ENCODE measurements at places on chromosomes 12 and 14. TPM values are rescaled to one million over a fixed set of nuclear protein-coding genes. Genes with fewer than 3 reads are reported as not detected.

DNA sequence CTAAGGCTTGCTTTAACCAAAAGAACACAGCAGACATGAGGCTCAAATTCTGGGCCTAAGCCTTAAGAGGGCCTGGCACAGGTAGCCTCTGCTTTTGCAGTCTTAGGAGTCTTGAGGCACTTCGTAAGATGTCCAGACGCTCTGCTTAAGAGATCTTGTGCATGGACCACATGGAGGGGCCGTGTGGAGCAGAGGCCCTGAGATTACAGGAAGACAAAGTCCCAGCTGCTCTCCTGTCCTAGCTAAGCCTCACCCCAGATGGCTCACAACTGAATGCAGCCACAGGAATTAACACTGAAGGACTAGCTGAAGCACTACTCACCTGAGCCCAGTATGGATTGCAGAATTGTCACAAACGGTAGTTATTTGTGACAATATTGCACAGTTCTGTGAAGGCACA lies 446.0 kb downstream of the PDZRN4 start:
- no peak for DNase-seq

DNA sequence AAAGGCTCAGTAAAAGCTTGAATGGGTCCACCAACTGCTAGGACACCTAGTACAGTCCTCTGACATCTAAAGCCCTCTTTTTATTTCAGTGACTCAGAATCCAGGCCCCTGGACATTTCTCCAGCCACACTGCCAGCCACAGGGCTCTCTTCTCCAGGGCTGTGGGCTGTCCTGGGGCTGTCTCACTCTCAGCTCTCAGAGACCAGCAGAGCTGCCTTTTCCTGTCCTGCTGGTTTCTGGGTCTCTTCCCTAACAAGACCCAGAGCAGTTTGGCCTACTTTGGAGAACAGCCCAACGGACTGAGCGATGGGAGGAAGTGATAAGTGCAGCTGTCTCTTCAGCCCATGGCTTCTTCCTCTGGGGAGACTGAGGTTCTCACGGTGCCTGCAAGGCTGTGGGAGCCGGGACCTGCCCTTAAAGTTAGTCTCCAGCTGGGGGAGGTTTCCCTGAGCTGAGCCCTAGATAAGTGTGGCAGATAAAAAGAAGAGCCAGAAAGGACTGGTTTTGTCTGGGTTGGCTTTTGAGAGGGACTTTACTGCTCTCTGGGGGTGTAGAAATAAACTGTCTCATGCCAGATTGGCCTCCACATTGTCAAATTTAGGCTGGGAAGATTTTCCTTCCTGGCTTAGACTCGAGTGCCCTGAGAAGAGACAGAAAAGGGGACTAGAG lies 979.8 kb downstream of the VRK1 start:
- no peak for DNase-seq

GRCh38 chr14:95340201-95340697 lies 20.5 kb upstream of the CLMN start:
- DNase-seq, result no peak

LRRC9 gene
- total RNA-seq, result not detected

DNA sequence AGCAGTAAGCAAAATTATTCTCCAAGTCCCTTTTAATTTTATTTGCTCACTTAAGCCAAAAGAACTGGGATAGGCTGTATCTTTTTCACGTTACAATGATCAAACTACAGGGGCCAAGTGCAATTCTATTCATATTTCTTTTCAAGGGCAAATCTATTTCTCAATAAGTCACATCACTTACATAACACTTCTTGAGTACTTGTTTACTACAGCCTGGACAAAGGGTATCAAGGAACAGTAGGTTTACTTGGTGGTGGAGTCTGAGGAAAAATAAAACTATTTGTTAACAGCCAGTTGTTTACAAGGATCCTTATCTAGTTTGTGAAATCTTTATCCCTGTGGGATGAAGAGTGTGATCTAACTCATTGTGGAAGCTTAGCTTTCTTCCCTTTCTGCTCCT lies 72.1 kb downstream of the PDE3A start:
- DNase-seq, result no peak

CPNE6 gene
- total RNA-seq, result not detected

GRCh38 chr12:97466000-97466399 lies 3.4 kb downstream of the RMST start:
- no peak for DNase-seq

GRCh38 chr12:77723308-77723707 lies 107.4 kb upstream of the NAV3 start:
- DNase-seq, result no peak

- no peak for DNase-seq
Observed at GRCh38 chr12:117032593-117033381, 66.4 kb downstream of the TESC start.

LMO3 gene
- not detected for total RNA-seq

Data from CD8-positive, alpha-beta T cell (primary cell).